Cardiac septum (tissue), 1 donor: ENCODE measurements at places on chromosomes 5 and 9. TPM values are rescaled to one million over a fixed set of nuclear protein-coding genes. Genes with fewer than 3 reads are reported as not detected.

The ADRA1B gene
- 4.9 TPM for total RNA-seq

The ALDOB gene
- 0.13 TPM for total RNA-seq

- DNase-seq = no peak
These were observed 93.2 kb downstream of the GLIS3 start for GRCh38 chr9:4206718-4207117.

- no peak for DNase-seq
These were observed 1426.5 kb upstream of the C9orf72 start for GRCh38 chr9:28999806-29000205.

GRCh38 chr5:106121972-106122605 is 1548.6 kb downstream of the EFNA5 start:
- no peak for DNase-seq
